ENCODE measurements at places on chromosomes 5 and 9.

DNA sequence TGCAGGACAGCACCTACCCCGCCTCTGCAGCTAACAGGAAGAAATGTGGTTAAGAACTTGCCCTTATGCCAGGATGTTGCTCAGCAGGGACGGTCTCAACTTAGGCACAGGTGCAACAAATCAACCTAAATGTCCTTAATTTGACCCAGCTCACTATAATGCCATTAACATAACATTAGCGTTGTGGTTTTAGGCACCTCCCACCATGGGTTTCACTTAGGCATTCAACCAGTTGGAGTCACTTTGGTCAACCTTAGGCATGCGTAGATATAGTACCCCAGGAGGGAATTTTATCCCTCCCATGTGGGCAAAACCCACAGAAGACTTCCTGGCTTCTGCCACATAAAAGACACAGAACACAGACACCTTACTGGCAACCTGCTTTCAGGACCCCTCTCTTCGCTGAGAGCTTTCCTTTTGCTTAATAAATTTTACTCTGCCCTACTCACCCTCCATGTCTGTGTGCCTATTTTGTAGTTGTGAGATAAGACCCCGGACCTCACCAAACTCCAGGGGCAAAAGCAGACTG lies 8.7 kb upstream of the ERAP1 start:
- DNase-seq: peak; percentile 37

DNA sequence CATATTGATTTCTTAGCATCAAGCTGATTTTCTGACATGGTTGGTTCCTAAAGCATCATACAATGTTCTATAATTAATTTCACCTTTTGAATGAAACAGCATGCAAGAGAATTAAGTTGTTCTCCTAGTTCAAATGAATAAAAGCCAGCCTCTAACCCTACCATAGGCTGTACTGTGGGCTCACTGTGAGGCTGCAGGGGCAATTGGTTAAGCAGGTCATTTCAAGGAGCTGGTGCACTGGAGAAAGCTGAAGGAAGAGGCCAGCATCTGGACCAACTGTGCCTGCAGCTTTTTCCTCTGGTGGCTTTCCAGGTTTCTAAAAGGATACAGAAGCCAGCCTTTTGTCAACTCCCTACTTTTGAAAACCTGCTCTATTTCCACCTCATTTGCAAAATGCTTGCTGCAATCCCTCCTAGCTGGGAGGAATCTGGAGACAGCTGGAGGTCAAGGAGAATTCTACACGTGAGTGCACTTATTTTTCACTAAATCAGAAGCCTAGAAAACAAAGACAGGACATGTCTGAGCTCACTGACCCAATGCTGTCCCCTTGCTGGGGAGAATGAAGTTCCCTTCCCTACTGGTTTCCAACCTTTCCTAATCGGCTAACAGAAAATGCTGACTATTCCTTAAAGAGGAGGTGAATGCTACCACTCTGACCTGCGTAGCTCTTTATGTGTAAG lies 158.9 kb downstream of the APBA1 start:
- DNase-seq: no peak

GRCh38 chr5:107025712-107026497 lies 644.8 kb downstream of the EFNA5 start:
- no peak for DNase-seq

DNA sequence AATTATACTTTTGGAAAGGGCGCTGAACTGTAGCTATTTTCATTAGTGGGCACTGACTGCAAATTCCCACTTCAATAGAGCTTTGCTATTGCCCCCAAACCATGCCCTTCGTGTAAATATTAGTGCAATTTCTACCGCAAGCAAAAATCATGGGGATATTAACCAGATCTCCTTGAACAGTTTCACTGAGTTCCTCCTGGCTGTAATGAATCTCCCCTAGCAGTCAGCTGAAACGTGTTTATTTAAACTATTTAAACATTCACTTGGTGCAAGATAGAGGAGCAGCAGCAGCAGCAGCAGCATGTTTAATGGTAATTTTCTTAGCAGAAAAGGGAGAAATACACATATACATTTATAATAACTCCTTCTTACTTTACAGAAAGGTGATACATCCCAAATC lies 54.4 kb downstream of the ARRDC3 start:
- no peak for DNase-seq

GRCh38 chr5:126274763-126275125 lies 148.5 kb upstream of the GRAMD2B start:
- DNase-seq: no peak

- no peak for DNase-seq
Measured at GRCh38 chr5:74064911-74065310, 438.9 kb downstream of the ARHGEF28 start.

DNA sequence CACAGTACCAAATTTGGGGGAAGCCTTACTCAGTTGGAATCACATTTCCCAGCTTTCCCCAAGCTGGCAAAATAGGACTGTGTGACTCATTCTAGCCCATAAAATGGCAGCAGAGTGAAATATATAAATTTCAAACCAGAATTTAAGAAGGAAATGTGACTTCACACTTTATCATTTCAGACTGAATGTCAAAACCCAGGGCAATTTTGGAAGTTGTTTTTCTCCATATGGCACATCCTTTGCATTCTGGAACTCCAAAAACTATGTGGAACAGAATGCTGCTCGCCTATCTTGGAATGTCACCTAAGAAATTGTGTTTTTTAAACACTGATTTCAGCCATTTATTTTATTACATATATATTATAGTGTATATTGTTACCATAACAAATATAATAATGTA lies 424.7 kb upstream of the ST8SIA4 start:
- no peak for DNase-seq

DNA sequence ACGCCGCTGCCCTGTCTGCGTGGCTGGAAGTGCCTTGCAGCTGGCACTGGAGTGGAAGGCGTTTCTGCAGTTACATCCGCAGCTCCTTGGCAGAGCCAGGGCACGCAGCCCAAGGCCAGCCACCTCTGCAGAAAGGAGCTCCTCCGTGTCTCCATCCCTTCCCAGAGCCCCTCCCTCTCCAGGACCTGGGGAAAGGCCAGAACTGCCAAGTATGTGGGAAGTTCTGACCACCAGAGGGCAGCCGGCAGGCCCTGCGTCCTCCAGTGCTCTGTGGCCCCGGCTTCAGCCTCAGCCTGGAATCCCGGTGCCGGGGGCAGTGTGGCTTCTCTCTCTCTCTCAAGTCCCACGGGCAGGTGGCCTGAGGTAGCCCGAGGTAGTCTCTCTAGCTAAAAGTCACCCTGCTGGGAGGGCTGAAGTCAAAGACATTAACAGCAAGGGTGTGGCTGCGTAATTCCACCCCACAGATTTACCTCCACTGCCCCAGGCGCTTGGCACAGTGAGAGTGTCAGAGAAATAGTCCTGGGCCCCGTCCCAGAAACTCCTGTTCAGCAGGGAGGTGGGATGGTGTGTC lies 101.7 kb upstream of the FCN2 start:
- DNase-seq: no peak

DNA sequence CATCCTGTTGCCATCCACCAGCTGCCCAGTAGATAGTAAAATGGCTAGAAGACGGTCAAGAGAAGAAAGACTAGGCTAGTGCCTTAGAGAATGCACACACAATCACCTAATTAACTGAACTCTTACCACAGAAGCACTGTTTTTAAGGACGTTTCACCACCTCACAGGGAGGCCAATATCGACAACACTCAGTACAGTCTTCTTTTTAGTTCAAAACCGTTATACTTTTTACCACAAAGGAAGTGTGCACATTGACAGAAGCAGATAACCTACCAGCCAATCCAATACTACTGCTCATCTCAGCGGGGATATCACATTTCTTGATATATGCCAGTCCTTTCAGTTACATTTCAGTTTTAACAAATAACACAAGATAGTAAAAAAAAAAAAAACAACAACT lies 122.3 kb downstream of the GNAQ start:
- no peak for DNase-seq

DNA sequence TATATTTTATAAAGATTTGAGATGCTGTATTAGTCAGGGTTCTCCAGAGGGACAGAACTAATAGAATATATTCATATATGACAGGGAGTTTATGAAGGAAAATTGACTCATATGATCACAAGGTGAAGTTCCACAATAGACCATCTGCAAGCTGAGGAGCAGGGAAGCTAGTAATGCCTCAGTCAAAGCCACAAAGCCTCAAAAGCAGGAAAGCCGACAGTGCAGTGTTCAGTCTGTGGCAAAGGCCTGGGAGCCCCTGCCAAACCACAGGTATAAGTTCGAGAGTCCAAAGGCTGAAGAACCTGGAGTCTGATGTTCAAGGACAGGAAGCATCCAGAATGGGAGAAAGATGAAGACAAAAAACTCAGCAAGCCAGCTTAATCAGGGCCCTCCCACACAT lies 382.2 kb downstream of the LRRC70 start:
- DNase-seq: no peak

DNA sequence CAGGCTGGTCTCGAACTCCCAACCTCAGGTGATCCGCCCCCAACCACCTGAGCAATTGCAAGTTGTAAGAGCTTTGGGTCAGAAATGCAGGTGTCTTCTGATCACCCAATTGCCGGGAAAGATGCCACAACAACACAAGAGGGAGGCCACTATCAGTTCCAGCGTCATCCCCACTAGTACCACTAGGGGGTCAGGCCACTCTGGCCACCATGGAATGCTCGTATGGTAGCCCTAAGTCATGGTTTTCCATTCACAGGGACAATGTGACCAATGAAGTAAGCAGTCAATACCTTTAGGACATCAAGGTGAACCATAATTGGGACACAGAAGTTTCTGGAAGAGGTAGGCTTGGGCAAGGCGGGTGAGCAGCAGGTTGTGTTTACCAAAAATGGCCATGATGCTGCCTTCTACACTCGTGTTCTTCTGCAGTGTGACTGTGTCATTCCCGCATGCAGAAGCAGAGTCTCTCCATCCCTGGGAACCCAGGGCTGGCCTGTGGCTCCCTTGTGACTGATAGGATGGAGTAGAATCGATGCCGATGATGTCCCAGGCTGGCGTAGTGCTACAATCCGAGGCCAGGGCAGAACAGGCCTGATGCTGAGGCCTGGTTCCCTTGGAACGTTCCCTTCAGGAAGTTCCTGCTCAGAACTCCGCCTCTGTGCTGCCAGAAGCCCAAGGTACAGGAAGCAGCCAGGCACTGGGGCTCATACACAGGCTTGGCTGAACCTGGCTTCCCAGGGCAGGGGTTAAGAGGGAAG lies 42.2 kb upstream of the ANKRD33B start:
- DNase-seq: no peak

DNA sequence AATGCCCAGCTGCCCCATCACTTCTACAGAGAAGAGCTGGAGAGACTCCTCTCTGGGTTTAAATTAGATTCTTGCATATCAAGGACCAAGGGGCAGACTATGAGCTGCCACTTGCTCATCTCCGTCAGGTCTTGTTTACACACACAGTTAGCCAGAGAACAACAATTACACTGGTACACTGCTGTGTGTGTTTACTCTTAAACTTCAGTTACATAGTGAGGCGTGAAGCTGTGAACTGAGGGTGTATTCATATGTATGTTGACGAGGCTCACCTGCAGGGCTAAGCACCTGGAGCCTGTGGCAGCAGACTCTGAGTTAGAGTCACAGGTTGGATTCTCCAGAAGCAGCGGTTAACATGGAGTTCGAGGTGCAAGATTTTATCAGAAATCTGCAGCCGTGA lies 155.4 kb upstream of the ANKH start:
- DNase-seq: no peak

- DNase-seq: no peak
Measured at GRCh38 chr5:72042097-72042496, 65.2 kb upstream of the MAP1B start.

DNA sequence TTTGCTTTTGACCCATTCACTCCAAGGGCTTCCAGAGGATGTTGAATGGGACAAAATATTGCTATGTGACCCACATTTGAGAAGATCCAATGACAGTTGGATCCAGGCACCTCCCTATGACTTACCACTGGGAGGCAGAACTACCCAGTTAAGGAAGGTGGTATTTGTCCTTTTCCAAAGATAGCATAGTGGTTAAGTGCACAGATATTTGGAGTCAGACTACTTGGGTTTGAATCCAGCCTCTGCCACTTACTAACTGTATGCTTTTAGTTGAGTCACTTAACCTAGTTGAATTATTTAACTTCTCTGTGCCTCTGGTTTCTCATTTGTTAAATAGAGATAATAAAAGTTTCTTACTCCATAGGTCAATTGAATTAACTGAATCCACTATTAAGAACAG lies 74.5 kb upstream of the PALM2AKAP2 start:
- no peak for DNase-seq

DNA sequence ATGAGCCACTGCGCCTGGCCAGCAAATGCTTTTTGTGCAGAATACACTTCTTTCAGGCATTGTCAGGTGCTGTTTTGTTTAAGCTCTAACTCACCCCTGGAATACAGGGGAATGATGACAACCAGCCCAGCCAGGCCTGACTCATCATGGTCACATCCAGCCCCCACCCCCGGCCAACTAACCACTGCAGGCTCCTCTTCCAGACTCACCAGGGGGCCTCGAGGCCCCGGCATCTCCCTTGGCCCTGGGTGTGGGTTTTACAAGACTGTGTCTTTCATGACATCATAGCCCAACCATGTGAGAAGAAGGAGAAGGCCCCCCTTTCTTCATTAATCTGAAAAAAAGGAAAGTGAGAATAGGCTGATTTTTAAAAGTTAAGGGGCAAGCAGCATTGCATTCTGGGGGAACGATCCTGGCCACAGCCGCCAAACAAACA lies 35.5 kb downstream of the OLFML2A start:
- no peak for DNase-seq

DNA sequence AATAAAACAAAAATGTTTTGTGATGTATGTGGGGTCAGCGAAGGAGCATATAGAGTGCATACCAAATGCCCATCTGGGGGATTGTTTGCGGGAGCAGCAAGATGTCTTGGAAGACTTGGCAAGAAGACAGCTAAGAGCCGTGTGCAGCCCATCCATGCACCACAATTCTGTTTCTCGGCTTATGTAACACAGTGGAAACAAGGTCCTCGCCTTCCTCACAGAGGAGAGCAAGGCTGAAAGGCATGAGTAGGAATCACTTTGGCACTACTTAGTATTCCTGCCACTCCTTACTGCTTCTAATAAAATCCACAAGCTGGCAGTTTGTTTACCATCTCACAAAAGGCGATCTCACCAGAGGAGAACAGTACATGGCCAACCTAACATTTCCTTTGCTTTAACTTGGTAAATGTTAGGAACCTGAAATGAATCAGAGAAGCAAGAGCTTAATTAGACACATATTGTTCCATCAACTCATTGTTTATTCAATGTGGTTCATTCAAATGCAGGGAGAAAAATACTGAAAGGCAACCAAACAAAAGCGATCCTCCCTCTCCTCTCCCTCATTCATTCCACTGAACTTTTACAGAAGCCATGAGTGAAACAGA lies 648.1 kb downstream of the ACTL7B start:
- DNase-seq: no peak

- no peak for DNase-seq
Measured at GRCh38 chr5:160743027-160743426, 109.0 kb downstream of the ATP10B start.

- no peak for DNase-seq
Measured at GRCh38 chr9:974996-975739, 1.3 kb upstream of the DMRT3 start.
